ENCODE measurements at places on chromosomes 3 and 15.

- no peak for DNase-seq
Observed at GRCh38 chr15:45495588-45495987, 27.0 kb downstream of the SLC30A4 start.

GRCh38 chr15:47756872-47757271 lies 39.6 kb downstream of the SEMA6D start:
- no peak for DNase-seq

GRCh38 chr3:63661242-63661641 lies 8.8 kb downstream of the SNTN start:
- no peak for DNase-seq

DNA sequence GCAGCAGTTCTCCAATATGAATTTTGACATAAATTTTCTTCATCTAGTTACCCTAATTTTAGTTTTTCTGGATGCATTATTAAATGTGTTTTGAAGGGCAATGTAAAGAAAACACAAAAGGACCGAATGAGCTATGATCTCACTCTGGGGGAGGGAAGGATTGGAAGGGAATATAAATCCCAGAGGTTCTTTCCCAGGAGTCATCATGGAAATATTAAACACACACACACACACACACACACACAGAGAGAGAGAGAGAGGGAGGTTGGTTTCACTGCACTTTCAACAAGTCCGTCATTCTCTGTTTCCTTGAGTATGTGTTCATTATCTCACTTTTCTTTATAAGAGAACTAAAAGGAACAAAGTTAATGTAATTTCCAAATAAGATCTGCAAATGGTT lies 70.7 kb upstream of the DCBLD2 start:
- no peak for DNase-seq

DNA sequence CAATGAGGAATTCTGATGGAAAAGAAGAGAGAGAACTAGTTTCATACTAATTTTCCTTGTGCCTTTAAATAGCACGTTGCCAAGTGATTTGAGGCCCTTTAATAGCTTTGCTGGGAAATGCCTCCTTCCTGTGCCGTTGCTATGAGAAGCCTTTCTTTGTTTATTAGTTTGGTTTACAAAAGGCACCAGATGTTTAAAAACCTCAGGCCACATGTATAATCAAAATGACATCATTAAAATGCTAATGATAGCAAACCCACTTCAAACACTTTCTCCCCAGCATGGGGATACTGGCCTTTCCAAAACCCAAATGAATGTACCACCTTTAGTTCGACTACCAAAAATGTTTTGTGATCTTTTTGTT lies 50.0 kb upstream of the TBC1D23 start:
- peak; percentile 23 for DNase-seq

- no peak for DNase-seq
Observed at GRCh38 chr3:19559724-19560442, 374.1 kb downstream of the EFHB start.

- DNase-seq, result no peak
Observed at GRCh38 chr3:137647179-137647578, 116.9 kb upstream of the SOX14 start.

DNA sequence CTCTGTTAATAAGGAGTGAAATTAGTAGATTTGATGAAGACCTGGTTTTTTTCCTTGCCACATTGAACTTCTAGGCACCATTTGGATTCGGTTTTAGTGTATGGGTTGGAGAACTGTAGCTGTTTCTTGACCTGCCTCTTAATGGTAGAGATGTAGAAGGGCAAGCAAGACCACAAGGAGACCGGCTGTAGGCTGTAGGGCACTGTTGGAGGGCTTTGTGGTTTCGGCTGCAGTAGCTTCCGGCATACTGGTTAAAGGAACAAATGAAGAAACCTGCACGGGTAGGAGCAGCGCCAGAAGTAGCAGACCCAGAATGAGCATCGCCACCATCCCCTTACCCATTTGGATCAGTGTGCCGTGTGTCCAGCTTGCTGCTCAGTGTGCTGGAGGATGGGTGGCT lies 7.9 kb downstream of the PCLAF start:
- no peak for DNase-seq

GRCh38 chr15:61794881-61795280 lies 265.4 kb downstream of the VPS13C start:
- DNase-seq, result no peak

DNA sequence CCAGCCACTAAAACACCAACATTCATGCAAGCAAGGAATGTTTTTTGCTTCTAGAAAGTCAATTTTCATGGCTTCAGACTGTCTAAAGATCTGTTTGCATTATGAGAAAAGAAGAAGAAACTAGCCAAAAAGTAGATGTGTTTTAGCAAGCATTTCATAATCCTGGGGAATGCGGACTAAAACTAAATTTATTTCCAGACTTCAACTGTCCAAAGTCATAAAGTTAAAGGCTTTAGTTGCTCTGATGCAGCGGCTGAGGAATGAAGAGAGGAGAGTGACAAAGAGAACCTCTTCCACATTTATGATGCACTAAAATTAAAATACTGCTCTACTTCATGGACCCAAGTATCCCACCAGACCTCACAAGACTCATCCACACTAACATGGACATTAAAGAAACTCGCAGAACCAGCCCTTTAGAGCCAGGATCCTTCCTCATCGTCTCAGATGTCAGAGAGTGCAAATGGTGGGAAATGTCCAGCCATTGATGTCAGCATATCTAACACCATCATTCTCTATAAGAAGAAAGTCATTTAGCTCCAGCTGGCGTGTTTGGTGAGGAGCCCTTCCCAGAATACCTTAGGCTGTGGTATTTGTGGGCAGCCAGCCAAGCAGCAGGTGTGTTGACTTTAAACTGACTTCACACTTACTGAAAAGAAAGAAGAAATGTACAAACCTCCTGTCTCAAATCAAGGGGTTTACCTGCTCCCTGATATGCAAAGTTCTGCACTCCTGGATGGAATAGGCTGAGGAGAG lies 17.4 kb downstream of the FYCO1 start:
- DNase-seq, result no peak

GRCh38 chr3:85007195-85008094 lies 48.7 kb downstream of the CADM2 start:
- DNase-seq, result no peak

DNA sequence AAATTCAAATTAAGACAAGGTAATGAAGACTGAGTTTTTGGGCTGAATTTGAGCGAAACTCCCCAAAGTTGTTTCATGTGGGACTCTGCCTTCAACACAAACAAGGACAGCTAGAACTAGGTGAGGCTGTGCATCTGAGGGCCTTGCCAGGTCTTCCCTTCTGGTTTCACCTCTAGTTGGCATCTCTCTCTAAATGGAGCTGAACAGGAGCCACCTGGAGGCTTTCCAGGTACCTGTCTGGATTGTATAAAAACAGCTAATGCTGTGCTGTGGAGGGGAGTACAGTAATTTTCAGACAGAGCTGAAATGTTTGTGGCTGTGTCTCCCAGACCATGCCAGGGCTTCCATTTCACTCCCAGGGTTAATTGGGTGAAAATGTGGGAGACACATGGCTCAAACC lies 27.1 kb downstream of the TRIM71 start:
- no peak for DNase-seq

DNA sequence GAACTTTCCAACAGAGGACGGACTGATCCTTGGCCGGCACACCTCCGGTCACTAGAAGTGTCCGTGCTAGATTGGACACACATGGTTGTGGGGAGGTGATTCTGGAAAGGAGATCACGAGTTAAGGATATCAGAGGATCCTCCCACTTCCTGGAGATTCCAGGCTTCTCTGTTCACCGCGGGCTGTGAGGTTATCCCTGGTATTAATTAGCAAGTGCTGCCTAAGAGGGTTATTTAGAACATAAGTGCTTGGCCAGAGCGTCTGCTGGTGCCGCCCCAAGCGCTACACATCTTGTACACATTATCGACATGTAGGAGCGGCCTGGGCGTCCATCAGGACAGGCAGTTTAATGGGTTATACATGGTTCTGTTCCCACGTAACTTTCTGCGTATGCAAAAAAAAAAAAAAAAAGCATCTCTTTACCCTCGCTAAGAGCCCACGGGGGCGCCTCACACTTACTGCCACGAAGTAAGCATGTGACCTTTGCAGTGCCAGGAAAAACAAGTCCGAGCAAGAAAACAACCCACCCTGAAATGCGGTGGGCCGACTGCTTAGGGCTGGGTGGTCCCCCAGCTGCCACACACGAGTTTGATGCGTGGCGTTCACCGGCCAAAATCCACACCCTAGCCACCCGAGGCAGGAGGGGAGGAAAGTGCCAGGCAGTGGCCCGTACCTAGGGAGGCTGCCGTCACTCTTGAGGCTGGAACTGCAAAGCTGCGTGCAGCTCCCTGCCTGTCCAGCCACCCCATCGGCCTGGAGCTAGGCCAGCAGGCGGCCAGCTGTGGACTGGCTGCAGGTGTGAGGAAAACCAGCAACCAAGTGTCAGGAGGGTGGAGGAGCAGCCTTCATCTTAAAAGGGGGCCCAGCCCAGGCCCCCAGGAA lies 78.0 kb downstream of the CPN2 start:
- DNase-seq, result no peak

DNA sequence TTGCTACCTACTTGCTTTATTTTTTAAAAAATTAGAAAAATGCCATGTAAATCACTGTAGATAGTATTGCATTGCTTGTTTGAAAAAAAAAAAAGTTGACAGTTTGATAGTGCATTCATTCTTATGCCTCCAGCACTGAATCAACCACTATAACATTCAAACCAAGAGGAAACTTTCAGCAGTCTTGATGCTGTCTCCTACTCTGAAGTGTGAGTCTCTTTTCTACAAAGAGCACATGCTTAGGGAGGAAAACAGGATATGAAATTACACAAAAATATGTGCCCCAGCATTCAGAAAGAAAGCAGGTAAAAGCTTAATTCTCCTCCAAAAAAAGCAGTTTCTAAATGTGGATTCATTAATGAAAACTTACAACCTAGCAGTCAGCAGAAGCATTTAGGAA lies 78.3 kb downstream of the ZBTB20 start:
- DNase-seq, result no peak

- DNase-seq, result no peak
Observed at GRCh38 chr3:176321099-176321498, 876.2 kb downstream of the TBL1XR1 start.

- no peak for DNase-seq
Observed at GRCh38 chr15:63052961-63053698, 10.6 kb downstream of the TPM1 start.

GRCh38 chr3:34066328-34066727 lies 267.9 kb downstream of the PDCD6IP start:
- no peak for DNase-seq

DNA sequence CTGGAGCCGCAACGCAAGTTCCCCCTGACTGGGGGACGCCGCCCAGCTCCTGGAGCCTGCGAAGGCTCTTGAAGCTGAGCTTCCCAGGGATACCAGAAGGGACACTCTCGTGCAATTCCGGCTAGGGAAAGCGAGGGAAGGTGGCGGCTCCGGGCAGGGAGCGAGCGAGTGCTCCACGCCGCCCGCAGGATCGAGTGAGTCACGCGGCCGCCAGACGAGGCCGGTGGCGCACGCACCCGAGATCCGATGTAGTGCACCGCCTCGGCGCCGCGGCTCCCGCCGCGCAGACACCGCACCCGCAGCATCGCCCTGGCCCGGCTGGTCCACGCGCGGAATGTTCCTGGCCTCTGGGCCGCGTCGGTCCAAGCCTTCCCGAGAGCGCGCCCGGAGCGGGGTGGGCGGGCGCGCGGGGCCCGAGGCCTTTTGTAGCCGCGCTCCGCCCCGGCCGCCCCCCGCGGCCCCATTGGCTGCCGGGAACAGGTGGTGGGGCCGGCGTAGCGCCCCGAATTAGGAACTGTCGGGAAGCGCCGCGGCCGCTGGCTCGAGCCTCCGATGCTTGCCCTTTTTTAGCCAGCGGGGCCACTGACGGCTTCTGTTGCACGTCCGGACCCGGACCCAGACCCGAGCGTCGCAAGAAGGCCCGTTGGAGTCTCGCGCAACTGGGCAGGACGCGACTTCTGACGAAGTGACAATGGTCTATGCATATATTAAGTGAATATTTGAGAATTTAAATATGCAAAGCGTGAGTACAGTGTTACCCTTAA lies at the start of gene GATM:
Gene GATM, minus strand, starts transcription at position 396 of the 764 bp plus-strand sequence. Its CDS starts 91 bp downstream, at position 305.
- DNase-seq, result peak; percentile 2

DNA sequence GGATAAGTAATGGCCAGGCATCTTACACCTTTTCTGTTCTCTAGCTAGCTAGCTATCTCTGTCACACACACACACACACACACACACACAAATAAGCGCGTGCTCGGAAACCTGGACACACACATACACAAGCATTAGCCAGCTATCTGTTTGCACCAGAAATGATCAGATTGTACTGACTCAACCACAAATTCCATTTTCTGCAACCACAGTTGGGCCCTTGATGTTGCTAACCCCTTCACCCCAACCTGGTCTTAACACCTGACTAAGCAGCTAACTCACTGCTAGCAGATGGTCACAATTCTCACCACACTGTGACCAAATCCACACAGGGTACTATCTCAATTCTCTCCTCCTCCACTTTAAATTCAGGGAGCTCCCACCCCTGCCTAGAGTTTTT lies 183.0 kb upstream of the THBS1 start:
- DNase-seq, result no peak

- no peak for DNase-seq
Observed at GRCh38 chr15:90762109-90762508, 45.0 kb downstream of the BLM start.

DNA sequence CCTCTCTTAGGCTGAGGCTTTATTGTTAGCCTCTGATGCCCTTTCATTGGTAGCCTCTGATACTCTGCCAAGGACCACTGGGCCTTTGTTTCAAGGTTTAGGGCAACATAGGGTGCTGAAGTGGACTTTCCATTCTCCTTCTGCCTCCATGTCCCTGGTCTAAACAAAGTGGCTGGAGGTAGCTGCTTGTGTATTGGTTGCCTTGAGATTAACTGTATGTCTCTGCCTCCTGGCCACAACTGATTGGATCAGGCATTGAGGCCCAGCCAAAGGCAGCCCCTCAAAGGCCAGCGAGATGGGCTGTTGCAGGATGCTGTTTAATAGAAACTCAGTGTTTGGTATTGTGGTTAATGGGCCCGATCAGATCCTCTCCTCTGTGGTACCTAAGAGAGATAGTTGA lies 77.9 kb upstream of the PRR23C start:
- DNase-seq, result no peak

DNA sequence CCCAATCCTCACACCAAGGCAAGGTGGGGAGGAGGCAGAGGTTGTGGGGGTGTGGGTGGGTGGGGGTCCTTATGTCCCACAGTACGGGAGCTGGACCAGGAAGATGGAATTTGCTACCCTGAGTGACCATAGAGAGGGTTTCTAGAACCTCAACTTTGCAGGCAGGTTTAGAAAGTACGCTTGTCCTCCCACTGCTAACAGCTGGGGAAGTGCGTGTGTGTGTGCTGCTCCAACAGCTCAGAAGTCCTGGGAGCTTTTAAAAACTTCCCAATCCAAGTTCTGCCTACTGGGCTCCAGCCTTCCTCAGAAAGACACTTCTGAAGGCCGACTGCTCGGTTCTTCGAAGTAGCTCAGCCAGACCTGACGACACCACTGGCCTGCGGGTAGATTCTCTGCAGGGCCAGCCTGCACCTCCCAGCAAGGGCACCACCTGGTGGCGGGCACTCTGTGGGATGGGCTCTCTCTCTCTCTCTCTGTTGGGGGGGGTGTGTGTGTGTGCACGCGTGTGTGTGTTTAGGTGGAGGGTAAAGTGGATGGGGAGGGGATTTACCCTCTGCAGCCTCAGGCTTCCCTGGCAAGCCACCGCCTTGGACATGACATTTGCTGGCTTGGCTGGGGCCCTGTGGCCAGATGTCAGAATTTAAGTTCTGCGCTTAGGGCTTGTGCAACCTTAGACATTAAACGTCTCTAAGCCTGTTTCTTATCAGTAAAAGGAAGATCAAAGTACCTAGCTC lies 15.6 kb downstream of the TMEM158 start:
- DNase-seq, result no peak
